Ammon's horn (tissue), 1 donor: ENCODE measurements at places on chromosomes 2 and 18.
A peak's percentile ranks its signal among the peaks of the same experiment; 100 is the strongest.

- DNase-seq, result no peak
These were observed 176.8 kb upstream of the ALKAL2 start for GRCh38 chr2:464562-465309.

DNA sequence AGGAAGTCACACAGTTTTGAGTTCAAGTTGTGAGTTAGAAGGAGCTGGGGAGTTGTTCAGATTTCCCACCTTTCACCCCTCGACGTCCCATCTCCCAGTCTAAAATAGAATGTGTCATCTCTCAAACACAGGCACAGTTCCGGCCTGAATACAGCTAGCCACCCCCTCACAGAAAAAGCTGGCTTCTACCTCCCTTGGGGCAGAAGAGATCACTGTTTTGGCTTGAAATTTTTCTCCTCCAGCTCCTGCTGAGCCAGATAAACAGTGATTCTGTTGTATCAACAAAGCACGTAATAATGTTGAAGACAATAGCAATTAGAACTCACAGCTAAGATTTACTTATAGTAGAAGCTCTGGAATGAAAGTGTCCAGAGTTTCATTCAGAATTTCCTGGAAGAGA, 74.7 kb downstream of the KIAA2012 start:
- no peak for DNase-seq

GRCh38 chr2:67790622-67791021, 272.2 kb downstream of the C1D start:
- DNase-seq, result no peak

DNA sequence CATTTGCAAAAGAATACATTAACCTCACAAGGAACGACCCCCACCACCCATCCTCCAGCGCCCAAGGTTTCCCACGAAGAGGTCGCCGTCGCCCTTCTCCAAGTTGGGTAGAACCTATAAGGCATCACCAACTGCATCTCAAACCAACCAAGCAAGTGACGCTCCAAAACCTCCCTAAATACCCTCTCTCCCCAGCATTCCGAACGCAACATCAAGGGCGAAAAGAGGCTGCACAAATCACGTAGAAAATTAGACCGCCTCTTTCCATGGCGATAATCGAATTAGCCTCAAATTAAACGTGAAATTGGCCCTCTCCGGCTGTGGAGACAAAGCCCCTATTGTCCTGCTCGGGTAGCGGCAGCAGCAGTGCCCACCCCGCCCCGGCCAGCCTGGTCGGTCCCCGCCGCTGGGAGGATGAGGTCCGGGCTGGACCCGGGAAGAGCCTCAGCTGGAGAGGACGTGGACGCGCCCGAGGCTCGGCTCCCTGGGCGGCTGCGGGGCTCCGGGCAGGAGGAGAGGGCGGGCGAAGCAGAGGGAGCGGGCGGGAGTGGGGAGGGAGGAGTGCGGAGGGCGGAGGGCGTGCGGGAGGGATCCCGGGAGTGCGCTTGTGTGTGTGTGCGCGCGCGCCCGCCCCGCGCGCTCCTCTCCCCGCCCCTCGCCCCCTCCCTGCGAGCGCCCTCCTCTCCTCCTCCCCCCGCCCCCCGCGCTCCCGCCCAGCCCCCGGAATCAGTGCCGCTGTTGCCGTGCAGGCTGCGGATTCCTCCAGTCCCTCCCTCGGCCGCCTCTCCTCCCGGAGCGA, at the start of gene SPTBN1:
Gene SPTBN1, plus strand, starts transcription at position 765 of the 799 bp plus-strand sequence. CDS start 70,092 bp downstream, outside the sequence.
- peak; percentile 97 for DNase-seq
